ENCODE measurements at places on chromosomes 13 and 19.

GRCh38 chr19:47032171-47032811, 12.7 kb downstream of the NPAS1 start:
- peak; percentile 48 for DNase-seq

- DNase-seq: no peak
These were observed at the start of gene FBN3 for GRCh38 chr19:8149261-8150094. Gene FBN3, minus strand, starts transcription at chr19:8149592. Its CDS starts 2,112 bp downstream, at chr19:8147480.

GRCh38 chr19:6988257-6988656, 33.0 kb downstream of the MBD3L2B start:
- no peak for DNase-seq

- no peak for DNase-seq
These were observed 6.9 kb downstream of the ZNF221 start for GRCh38 chr19:43957891-43958290.

DNA sequence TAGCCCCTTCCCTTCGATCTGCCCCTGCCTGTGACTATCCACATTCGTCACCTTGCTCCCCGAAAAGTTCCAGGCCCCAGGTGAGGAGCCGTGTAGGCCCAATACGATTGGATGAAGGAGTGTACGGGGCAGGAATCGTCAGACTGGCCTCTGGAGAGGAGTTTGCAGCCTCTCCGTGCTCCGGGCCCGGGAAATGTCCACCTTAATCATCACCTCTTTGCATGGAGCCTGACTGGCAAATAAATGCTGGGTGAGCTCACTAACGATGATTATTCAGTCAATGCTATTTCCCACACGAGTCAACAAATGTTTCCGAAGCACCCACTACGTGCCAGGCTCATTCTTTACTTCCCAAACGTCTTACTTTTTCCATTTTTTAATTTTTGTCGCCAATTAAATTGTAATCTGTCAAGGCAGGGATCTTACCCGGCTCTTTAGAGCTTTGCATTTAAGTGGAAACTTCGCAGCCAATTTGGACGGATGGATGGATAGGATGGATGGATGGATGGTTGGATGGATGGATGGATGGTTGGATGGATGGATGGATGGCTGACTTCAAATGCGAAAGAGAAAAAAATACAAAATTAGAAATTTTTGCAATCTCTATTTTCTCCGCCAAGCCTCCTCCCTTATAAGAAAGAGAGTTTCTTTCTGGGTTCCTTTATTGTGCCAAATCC, 45.8 kb downstream of the TGDS start:
- DNase-seq: no peak

- DNase-seq: no peak
These were observed 44.4 kb downstream of the ELF1 start for GRCh38 chr13:40974460-40975407.

- no peak for DNase-seq
These were observed 140.0 kb downstream of the SIPA1L3 start for GRCh38 chr19:38047049-38047438.

DNA sequence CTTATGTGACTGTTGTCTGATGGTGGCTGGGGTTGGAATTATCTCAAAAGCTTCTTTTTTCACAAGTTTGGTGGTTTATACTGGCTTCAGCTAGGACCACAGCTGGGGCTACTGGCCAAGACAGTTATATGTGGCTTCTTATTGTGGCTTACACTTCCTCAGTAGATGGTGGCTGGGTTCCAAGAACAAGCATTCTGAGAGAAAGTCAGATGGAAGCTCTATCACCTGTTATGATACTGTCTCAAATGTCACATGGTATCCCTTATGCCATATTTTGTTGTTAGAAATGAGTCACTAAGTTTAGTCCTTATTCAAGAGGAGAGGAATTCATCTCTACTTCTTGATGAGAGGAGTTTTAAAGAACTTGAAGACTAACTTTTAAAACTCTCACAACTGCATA, 41.6 kb downstream of the NDFIP2 start:
- DNase-seq: no peak

DNA sequence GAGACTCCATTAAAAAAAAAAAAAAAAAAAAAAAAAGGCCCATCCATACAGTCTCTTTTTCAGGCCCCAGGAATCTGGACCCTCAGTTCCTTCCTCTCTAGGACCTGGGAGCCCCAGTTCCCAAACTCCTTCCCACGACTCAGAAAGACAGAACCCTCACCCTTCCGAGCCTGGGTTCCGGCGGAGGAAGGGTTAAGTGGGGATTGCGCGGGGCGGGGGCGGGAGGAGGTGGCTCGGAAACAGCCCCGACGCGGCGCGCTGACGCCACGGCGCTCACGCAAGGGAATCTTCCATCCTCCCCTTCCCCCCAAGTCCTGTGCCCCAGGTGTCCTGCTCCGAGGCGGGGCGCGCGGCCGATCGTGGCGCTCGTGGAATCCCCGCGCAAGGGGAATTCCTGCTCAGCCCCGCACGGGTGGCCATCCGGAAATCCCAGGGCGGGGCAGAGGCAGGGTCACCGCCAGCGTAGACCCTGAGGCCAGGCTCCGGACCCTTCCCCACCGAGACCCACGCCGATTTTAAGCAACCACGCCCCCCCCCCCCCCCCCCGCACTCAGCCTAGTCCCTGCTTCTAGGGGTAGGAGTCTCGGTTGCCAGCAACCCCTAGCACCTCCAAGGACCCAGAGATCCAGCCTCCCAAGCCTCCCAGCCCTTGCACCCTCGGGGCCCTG, 659 bp downstream of the NFKBID start:
- peak; percentile 80 for DNase-seq

GRCh38 chr13:34254366-34254765, 436.4 kb downstream of the RFC3 start:
- no peak for DNase-seq

GRCh38 chr19:14536926-14537692, 7.7 kb downstream of the TECR start:
- no peak for DNase-seq

DNA sequence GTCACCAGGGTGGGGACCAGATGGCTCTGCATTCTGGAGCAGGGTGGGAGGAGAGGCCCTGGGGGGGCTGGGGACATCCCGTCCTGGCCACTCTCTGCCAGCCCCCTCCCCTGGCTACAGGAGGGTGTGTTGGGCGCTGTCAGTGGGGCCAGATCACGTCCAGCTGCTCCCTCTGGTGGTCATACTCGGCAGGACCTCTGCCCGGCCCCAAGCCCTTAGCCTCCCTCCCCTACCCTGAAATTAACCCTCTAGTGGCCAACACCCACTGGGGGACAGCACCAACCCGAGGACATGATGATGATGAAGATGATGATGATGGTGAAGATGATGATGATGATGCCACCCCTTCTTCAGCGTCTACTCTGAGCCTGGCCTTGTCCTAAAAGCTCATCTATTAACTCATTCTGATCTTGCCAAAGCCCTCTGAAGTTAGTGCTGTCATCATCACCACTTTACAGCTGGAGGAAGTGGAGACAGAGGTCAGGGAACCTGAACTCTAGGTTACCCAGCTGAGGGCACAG, 590 bp upstream of the LGI4 start:
- no peak for DNase-seq

DNA sequence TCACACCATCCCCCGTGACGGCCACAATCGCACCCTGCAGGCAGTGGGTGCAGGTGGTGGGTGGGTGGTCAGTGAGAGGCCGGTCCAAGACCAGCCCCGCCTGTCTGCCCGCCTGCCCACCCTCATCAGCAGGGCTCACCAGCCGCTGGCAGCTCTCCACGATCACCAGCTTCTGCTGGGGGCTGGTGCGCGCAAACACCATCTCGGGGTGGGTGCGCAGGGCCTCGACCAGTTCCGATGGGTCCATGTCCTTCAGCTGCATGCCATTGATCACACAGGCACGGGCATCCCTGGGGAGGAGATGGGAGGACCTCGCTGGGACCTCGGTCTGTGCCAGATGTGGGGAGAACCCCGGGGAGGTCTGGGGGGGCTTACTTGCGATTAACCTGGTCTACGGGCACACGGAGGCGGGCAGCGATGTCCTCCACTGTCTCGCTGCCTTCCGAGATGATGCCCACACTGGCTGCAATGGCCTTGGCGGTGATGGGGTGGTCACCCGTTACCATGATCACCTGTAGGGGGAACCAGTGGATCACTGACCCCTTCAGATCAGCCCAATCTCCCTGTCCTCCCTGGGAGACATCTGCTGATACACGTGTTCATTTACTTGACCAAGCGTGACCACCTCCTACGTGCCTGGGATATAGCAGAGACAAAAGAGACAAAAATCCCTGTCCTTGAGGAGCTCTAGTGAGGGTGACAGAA, 8.0 kb downstream of the ATP4A start:
- no peak for DNase-seq

GRCh38 chr13:100128373-100128772, 39.5 kb downstream of the PCCA start:
- DNase-seq: no peak

- no peak for DNase-seq
These were observed 175.2 kb downstream of the TDRD3 start for GRCh38 chr13:60572003-60572798.

DNA sequence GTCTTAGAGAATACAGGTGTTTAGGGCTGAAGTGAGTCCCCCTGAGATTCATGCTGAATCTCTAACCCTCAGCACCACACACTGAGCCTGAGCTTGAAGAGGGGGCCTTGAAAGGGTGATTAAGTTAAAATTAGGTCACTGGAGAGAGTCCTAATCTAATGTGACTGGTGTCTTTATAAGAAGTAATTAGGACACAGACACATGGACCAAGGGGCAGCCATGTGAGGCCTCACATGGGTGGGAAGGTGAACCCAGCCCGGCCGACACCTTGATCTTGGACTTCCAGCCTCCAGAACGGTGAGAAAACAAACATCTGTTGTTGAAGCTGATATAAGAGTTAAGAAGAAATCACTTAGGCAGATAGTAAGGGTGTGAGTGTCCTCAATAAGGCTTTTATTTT, 7.1 kb upstream of the RAB20 start:
- no peak for DNase-seq

Measured in stimulated activated CD4-positive, alpha-beta T cell treated with anti-CD3 and anti-CD28 coated beads, Interleukin-1b, Interleukin-23, amount 100 ng/mL, for 1 hour (primary cell).